ENCODE measurements at places on chromosomes 6 and 20.

DNA sequence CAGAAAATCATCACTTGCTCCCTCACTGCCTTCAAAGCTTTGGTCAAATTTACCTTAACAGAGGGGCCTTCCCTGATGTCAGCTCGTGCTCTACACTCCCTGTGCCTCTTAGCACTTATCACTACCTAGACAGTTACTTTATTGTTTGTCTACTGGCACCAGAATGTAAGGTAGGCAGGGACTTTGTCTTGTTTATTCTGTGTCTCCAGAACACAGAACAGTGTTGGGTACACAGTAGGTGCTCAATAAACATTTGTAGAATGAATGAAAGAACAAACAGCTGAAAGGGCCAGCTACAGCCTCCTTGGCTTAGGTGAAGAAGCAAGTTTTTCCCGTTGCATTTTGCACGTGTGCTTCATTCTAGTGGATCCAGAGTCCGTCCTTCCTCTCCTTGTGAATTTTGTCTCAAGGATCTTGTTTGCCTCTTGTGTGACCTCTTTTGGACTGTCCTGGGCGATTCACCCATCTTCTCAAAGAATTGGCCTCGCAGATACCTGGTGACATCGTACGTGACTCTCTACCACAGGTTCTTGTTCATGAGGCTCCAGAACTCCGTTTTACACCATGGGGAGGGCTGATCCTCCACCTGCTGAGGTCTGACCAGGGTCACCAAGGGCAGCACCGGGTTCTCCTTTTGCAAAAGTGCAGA is 84.2 kb upstream of the ARMC2 start:
- DNase-seq, result no peak

- no peak for DNase-seq
Observed at GRCh38 chr6:136960781-136961180, 38.7 kb downstream of the SLC35D3 start.

- no peak for DNase-seq
Observed at GRCh38 chr6:77468939-77469338, 5.6 kb upstream of the HTR1B start.

GRCh38 chr20:20317621-20318364 is 50.1 kb upstream of the INSM1 start:
- no peak for DNase-seq

DNA sequence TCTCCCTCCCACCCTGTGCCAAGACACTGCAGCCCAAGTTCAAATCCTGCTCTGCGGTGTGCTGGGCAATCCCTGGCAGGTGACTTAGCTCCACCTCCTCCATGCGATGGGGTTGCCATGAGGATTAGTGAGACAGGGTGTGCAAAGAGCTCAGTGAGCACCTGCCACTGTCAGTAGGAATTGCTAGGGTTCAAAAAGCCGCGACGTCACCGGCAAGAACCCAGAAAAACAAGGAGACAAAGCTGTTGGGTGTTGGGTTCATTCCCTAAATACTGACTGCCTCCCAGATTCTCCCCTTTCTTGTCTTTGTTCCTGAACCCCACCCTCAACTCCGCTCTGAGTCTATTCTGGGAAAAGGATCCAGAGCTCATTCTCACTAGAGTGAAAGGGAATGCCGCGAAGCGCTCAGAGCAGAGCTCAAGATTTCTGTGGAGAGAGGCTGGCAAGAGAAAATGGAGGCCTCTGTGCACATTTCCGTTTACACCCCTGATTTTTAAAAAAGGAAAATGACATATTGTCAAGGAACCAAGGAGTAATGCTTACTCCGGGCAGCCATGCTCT is 13.3 kb downstream of the PMEPA1 start:
- no peak for DNase-seq

DNA sequence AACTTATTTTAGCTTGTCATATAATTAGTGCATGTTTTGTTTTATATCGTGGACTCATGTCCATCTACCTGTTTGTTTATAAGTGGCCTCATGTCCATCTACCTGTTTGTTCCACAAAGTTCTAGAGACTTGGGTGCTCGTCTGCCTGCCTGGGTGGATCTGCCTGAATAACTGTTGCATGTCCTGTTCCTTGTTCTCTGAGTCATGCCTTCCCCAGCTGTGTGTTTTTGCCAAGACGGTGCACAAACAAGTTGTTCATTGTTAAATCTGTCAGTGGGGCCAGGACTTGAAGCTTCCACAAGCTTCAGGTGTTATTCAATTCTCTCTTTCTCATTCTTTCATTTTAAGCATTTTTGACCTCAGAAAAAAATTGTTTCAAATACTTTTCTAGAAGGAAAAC is 358.0 kb upstream of the CITED2 start:
- DNase-seq, result no peak

DNA sequence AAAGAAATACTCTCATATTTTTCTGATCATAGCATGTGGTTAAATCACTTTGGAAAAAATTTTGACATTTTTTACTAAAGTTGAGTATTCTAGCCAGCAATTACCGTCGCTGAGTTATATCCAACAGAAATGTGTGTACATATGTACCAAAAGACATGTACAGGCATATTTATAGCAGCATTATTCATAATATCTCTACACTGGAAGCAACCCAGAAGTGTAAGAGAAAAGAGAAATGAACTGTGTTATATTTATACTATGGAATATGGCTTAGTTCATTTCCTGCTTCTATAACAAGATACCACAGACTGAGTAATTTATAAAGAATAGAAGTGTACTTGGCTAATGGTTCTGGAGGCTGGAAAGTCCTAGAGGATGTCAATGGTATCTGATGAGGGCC is 474.0 kb upstream of the GJE1 start:
- no peak for DNase-seq

DNA sequence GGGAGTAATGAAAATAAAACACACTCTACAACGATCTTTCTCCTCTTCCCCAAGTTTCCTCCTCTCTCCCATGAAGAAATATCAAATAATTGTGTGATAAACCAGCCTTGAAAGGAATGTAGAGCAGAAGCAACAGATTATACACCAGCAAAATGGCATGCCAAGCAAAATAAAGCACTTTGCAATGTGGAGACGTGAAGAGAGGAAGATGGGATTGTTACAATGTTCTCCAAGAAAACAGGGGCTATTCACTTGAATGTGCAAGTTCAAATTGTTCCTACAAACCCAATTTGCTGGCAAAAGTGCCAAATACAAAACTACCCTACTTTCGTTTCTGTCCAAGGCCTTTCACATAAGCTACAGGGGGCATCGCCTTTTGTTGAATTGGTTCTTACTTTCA is 185.1 kb downstream of the PDE7B start:
- no peak for DNase-seq

DNA sequence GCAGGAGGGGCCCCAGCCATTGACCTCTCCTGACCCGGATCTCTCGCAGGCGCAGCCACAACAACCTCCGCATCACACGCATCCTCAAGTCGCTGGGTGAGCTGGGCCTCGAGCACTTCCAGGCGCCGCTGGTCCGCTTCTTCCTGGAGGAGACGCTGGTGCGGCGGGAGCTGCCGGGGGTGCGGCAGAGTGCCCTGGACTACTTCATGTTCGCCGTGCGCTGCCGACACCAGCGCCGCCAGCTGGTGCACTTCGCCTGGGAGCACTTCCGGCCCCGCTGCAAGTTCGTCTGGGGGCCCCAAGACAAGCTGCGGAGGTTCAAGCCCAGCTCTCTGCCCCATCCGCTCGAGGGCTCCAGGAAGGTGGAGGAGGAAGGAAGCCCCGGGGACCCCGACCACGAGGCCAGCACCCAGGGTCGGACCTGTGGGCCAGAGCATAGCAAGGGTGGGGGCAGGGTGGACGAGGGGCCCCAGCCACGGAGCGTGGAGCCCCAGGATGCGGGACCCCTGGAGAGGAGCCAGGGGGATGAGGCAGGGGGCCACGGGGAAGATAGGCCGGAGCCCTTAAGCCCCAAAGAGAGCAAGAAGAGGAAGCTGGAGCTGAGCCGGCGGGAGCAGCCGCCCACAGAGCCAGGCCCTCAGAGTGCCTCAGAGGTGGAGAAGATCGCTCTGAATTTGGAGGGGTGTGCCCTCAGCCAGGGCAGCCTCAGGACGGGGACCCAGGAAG is 4.5 kb upstream of the COL9A3 start:
- DNase-seq, result no peak

GRCh38 chr6:38164131-38164481 is 344.6 kb downstream of the ZFAND3 start:
- no peak for DNase-seq

- no peak for DNase-seq
Observed at GRCh38 chr6:89596056-89596455, 42.5 kb downstream of the LYRM2 start.

- no peak for DNase-seq
Observed at GRCh38 chr6:128139519-128139918, 238.7 kb upstream of the THEMIS start.

- DNase-seq, result no peak
Observed at GRCh38 chr6:51099201-51099600, 280.5 kb downstream of the TFAP2B start.

DNA sequence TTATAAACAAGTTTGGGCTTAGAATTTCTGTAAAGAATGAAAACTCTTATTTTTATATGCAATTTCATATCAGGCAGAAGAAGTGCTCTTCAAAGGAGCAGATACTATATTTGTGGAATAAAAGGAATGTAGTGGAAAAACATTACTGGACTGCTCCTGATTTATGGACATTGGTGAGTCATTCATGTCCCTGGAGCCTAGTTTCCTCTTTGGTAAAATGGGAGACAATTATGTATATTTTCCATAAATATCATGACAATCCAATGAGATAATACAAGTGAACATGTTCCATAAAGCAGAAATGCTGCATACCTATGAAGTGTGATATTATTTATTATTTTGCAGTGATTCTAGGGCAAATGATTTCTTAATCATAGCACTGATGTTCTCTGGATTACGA is 445.8 kb upstream of the CITED2 start:
- no peak for DNase-seq

- no peak for DNase-seq
Observed at GRCh38 chr20:2604506-2604835, 48.0 kb upstream of the NOP56 start.

DNA sequence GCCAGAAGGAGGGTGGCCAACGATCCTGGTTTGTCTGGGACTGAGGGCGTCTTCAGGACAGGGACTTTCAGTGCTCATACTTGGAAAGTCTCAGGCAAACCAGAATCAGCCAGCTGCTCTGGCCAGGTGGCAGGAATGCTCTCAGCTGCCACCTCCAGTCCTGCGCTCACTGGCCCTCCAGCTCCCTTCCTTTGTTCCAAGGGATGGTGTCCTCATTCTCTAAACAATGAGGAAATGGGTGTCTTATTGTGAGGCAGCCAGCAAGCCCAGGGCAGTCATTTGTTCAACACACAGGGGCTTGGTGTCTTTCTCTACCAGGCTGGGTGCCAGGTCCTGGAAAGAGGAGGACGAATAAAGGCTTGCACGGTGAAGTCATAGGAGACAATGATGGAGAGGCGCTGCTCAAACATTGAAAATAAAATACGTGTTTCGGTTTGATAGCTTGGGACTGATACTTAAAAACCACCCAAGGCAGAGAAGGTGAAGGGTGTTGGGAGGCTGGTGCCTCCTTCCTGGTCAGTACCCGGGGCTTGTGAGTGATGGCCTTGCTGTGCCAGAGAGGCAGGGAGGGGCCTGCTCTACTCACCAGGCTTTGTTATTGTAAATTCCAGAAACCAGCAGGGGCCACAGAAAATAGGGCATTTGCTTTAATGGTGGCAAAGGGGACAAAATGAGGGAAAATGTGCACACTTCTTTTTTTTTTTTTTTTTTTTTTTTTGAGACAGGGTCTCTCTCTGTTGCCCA is 11.3 kb upstream of the TMEM181 start:
- no peak for DNase-seq

DNA sequence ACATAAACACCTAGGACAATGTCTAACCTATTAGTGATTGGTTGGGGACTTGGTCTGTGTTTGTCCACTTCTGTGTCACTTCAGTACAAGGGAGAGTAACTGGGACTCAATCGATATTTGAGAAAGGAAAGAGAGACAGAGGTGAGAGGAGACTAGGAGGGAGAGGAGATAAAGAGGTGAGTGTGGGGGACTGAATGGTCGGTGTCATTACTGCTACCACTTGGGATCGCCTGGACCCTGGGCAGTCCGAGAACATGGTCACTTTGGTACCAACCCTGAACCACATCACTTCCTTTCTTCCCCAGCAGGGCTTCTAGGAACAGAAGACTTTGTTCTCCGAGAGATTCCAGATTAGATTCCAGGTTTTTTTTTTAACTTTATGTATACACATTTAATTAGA is 63.7 kb downstream of the GPR6 start:
- DNase-seq, result no peak
